WTC11 (cell line): ENCODE measurements at places on chromosomes 2 and 18. TPM values are rescaled to one million over a fixed set of nuclear protein-coding genes. Genes with fewer than 3 reads are reported as not detected.

Gene RAB6C
- 0.07 to 0.09 TPM (median 0.07 TPM) in 3 replicates for total RNA-seq

Gene KCNF1
- 1.2 to 1.4 TPM (median 1.2 TPM) in 3 replicates for total RNA-seq

Gene NTSR2
- total RNA-seq, result 0.16 TPM in 1 of 3 replicates, not detected in the others

DNA sequence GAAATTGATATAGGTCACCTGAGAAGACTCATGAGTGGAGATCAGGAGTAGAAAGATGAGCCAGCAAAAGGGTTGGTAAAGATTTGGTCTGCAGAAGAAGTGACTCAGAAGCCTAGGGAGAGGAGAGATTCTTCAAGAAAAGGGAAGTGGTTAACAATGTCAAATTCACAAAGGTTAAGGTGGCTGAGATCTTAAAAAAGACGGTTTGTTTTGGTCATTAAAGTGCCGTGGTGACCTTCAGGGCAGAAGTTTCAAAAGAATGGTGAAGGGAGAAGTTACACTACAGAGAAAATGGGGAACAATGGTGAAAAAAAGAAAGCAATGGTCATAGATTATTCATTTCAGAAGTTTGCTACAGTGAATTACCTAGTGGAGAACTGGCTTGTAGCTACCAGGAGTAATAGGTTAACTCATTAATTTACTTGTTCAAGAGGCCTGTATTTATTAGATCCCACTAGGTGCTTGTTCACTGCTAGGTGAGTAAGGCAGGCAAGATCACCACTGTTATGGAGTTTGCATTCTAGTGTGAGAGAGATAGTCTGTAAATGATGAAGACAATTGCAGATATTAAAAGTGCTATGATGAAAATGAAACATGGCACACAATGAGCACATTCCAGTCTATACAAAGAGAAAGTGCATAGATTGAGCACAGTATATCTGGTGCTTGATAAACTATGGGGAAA, 43.0 kb downstream of the FBXO48 start:
- no peak overlapping the region for H3K27ac ChIP-seq
- peaks cover 5% of the 10 kb centered on the region for H3K4me1 ChIP-seq
- H3K4me3 ChIP-seq, result no peak overlapping the region
- DNase-seq, result no peak
- H3K36me3 ChIP-seq, result no peaks in the 10 kb centered on the region
- H3K27me3 ChIP-seq, result no peaks in the 10 kb centered on the region

GRCh38 chr2:15195813-15196212, 365.3 kb downstream of the NBAS start:
- H3K36me3 ChIP-seq, result no peaks in the 10 kb centered on the region
- H3K4me3 ChIP-seq, result no peak overlapping the region
- H3K4me1 ChIP-seq, result no peaks in the 10 kb centered on the region

- no peak overlapping the region for H3K4me3 ChIP-seq
- no peak overlapping the region for H3K27ac ChIP-seq
- no peaks in the 10 kb centered on the region for H3K4me1 ChIP-seq
- no peak for DNase-seq
- no peaks in the 10 kb centered on the region for H3K27me3 ChIP-seq
Measured at GRCh38 chr18:27839141-27839540, 337.8 kb downstream of the CDH2 start.

DNA sequence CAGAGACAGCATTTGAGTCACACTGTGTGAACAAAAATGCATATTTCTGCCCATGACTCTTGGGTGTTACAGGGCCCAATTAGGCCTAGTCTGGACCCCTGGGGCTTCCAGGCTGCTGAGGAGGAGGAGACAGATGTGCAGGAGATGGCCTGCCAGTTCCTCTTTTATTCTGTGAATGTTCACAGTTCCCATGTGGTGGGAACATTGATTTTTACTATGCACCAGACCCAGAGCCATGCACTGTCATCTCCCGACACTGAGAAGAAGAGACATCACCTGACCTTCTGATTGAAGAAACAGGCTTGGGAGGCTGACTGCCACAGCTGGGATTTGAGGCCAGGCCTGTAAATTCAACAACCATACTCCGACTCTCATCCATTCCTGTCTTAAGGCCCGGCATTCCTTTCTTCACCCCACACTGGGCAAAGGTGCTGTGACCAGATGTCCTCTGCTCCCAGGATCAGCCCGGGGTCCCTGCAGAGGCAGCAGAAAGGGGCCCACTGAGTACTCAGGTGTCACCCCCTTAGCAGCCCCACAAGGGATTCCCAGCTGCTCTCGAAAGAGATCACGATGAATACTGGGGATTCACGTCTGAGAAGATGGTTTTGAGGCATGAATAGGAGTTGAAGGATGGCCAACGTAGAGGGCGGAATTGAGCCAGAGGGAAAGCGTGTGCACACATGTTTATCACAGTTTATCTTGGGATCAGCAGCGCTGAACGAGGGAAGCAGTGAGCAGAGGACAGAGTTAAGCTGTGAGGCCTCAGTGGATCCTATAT, 3.6 kb upstream of the TFCP2L1 start:
- no peak for DNase-seq
- H3K4me1 ChIP-seq, result peaks cover 16% of the 10 kb centered on the region
- no peak overlapping the region for H3K4me3 ChIP-seq
- H3K27ac ChIP-seq, result no peak overlapping the region
- no peaks in the 10 kb centered on the region for H3K36me3 ChIP-seq
